ENCODE measurements at places on chromosomes 2 and 18. TPM values are rescaled to one million over a fixed set of nuclear protein-coding genes. Genes with fewer than 3 reads are reported as not detected.

Gene PCARE
- polyA plus RNA-seq, result not detected

Gene MPHOSPH10
- 13.4 TPM for polyA plus RNA-seq

Gene OXER1
- polyA plus RNA-seq, result not detected

Gene CASP10
- polyA plus RNA-seq, result 15.3 TPM

Gene ALKAL2
- polyA plus RNA-seq, result not detected

Gene PAX3
- not detected for polyA plus RNA-seq

Gene ACVR1C
- polyA plus RNA-seq, result 1.6 TPM

Gene KCNE4
- polyA plus RNA-seq, result not detected

Gene RIT2
- polyA plus RNA-seq, result not detected
